ENCODE measurements at places on chromosomes 4 and X.

GRCh38 chr4:184203300-184203699 lies 14.4 kb downstream of the ENPP6 start:
- DNase-seq = no peak

DNA sequence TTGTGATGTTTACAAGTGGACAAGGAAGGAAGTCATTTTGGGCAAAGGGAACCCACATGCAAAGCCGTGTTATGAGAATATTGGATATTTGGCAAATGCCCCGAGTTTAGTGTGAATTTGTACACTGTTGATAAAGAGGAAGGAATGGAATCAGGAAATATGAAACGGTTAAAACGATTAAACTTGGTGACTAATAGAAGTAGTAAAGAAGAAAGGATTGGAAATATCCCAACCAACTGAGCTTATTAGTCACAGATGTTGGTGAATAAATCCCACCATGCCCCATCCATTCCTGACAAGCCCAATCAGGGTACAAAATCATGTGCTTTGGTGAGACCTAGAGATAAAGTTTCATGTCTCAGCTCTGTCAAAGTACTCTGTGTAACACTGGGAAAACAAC lies 22.0 kb downstream of the ARHGAP24 start:
- no peak for DNase-seq

GRCh38 chrX:40201329-40201885 lies 103.6 kb upstream of the BCOR start:
- DNase-seq = no peak

GRCh38 chrX:23773601-23774175 lies 9.3 kb upstream of the SAT1 start:
- no peak for DNase-seq

GRCh38 chrX:50677789-50678188 lies 136.2 kb downstream of the SHROOM4 start:
- DNase-seq = no peak

GRCh38 chrX:79153348-79153747 lies 8.9 kb downstream of the GPR174 start:
- DNase-seq = no peak

- DNase-seq = no peak
Observed at GRCh38 chr4:2545321-2546013, 9.0 kb downstream of the FAM193A start.

GRCh38 chr4:76726176-76726575 lies 171.8 kb downstream of the SOWAHB start:
- no peak for DNase-seq

DNA sequence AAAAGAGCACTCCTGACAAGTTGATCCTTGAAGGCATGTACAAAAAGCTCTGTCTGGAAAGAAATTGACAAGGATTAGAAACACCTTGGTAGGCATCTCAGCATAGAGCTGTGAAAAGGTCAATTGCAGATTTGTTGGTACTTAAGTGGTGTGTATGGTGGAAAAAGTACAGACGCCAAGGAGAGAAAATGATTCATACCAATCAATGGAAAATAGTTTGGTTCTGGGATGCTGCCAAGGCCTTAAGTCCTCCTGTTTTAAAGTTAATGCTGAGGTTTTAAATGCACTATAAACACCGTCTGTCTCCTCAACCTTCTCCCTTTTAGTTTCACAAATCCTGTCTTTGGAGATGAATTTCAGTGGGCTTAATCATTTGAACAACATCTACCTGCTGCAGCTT lies 524.1 kb downstream of the IL15 start:
- DNase-seq = no peak

DNA sequence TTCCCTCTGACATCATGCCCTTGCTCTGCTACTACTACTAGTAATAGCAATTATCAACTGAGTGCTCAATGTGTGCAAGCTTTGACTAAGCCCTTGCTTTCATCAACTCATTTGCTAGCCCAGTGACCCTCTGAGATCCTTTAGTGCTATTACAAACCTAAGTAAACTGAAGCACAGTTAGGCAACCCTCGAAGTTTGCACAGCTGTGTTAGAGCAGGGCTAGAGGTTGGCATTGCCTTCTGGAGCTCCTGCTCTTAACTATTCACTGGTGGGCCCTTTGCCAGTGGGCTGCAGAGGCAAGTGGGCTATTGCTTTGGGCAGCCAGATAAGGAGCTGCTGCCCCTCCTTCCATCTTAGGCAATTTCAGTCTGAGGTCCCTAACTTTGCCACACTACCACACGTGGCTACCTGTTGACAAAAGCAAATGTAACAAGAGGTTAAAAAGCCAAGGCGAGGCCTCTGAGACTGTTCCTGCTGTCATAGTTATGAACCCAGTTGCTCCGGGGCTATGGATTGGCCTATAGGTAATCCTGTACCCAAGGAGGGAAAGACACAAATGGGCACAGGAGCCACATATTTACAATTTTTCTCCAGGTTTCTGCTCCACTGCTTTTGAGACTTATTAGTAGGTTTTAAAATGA lies 41.5 kb upstream of the ANKRD50 start:
- no peak for DNase-seq

GRCh38 chr4:4633431-4633830 lies 91.6 kb upstream of the STX18 start:
- no peak for DNase-seq

GRCh38 chr4:12036450-12036849 lies 607.8 kb upstream of the HS3ST1 start:
- no peak for DNase-seq

DNA sequence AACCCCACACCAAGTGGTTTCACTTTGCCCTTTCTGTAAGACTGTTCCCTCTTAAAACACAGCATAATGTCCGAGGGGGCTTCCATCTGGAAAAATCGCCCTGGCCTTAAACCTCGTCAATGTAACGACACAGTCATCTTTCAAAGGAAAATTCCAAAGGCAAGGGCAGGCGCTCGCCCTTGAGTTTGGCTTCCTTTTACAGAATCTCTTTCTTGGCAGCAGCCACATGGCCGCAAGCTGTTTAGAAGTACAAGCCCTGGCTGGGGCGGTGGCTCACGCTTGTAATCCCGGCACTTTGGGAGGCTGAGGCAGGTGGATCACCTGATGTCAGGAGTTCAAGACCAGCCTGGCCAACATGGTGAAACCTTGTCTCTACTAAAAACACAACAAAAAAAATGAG lies 27.1 kb upstream of the GRPEL1 start:
- no peak for DNase-seq

DNA sequence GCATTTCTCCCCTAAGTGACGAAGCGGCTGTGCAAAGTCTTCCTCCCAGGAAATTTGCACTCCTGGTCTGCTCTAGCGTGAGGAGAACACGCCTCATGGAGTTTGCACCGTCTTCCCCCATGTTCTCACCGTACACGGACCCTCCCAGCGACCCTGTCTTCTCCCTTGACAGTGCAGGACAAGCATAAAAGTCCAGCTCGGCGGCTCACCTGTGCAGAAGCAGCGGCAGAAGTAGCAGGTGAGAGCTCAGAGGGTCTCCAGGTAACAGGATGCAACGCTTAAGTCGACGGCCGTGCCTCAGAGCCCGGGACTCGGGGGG lies 314 bp downstream of the P2RY8 start:
- no peak for DNase-seq

DNA sequence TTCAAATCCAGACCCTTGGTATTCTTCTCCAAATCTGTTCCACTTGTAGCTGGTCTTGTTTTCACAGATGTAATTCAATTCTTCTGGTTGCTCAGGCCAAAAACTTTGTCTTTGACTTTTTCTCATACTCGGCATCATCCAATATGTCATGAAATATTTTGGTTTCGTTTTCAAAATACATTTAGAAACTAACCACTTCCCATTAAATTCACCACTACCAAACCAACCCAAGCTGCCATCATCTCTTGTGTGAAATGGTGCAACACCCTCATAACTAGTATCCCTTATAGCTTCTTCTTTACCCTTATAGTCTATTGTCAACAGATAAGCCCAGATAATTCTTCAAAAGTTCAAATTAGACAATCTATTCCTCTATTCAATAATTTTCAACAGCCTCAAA lies 192.1 kb downstream of the PRR32 start:
- no peak for DNase-seq

DNA sequence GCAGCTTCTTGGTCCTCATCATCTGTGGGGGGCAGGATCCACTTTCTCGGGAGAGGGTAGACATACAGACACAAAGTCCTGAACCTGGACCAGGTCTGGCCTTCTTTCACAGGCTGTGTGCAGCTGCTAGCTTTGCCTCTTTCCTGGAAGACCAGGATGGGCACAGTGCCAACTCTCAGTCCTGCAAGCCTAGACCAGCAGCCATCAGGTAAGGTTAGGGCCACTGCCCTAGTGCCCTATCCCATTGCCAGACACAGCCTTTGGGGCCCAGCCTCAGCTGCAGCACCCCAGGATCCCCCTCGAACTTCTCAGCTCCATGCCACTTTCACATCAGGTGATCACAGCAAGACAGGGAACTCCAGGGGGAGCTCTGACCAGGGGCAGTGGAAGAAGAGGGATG lies 38.4 kb downstream of the ZNF185 start:
- no peak for DNase-seq

DNA sequence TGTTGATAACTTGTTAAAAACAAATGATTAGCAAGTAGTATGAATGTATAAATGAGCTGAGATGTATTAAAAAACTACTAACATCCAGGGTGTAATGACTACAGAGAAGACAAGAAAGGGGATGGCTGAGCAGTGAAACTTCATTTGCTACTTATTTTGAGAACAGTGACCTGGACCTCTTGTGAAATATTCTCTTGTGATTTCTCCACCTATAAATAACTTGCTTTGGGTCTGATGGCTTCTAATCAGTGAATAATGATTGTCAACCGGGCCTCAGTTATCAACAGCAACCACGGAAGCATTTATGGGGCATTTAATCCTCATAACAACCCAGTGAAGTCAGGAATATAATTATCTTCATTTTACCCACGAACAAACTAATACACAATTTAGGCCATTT lies 154.2 kb upstream of the HAND2 start:
- DNase-seq = no peak

- no peak for DNase-seq
Observed at GRCh38 chr4:54127660-54128059, 27.7 kb downstream of the GSX2 start.

- DNase-seq = no peak
Observed at GRCh38 chr4:102868153-102868780, 525 bp upstream of the CISD2 start.

DNA sequence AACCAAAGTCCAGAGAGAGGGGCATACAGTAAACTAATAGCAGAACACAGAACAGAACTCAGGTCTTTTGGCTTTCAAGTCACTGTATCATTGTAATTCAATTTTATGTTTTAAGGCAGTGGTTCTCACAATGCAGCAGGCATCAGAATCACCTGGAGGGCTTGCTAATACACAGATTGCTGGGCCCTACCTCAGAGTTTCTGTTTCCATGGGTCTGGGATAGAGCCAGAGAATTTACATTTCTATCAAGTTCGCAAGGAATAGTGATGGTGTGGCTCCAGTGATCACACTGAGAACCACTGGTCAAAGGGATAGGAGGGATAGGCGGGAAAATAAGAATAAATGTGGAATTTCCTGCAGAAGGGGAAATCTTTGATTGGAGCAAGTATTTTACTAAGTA lies 36.7 kb downstream of the LANCL3 start:
- DNase-seq = no peak

DNA sequence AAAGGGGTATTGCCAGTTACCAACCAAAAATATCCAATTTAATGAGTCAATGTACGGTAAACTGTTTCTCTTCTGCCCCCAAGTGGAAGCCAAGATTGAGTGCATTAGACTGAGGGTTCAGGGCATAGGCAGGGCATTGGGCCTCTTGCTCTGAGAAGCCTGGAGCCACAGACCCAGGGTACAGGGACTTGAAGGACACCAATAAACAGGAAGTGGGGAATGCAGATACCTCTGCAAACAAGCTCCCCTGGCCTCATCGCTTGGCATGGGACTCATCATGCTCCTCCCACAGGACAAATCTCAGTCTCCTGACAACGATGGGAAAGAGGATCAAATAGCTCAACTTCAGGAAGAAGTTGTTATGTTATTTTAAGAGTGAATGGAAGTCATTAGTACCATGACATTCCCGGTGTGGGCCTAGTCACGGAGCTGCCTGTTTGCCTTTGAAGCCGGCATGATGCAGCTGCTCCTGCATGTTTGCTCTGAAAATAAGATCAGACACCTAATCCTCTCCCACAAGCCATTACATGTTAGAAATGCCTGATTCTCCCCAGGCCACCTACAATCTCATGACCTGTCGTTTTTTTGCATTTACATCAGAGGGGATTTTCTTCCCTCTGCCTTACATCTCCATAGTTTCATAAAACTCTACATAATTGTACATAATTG lies 224.2 kb downstream of the RCHY1 start:
- DNase-seq = no peak

DNA sequence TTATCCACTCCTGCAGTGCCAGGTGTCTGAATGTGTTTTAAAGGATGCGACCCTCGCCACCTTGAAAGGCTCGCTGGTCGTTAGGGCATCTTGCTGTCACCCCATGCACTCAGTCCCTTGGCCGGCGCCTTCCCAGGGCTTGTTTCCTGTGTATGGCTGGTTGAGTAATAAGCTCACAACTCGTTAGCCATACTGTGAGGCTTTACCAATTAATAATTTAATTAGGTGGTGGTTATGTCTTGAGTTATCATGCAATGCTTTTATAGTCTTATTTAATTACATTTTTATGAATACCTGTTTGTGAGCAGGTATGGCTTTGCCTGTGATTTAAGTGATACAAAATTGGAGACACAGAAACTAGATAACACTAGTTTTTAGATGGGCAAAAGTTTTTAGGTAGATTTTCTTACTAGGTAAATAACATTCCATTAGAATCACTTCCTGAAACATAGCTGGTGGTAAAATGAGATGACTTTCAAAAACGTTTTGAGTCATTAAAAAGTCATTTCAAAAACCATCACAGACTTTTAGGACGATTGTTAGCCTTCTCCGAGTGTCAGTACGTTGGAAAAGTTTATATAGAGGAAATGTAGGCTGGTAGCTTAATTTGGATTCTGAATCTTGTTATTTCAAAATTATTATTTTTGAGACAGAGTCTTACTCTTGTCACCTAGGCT lies 18.2 kb downstream of the PTTG2 start:
- no peak for DNase-seq

- no peak for DNase-seq
Observed at GRCh38 chr4:185730849-185731608, 81.0 kb downstream of the SORBS2 start.

GRCh38 chrX:11530621-11531020 lies 135.1 kb downstream of the ARHGAP6 start:
- DNase-seq = no peak

DNA sequence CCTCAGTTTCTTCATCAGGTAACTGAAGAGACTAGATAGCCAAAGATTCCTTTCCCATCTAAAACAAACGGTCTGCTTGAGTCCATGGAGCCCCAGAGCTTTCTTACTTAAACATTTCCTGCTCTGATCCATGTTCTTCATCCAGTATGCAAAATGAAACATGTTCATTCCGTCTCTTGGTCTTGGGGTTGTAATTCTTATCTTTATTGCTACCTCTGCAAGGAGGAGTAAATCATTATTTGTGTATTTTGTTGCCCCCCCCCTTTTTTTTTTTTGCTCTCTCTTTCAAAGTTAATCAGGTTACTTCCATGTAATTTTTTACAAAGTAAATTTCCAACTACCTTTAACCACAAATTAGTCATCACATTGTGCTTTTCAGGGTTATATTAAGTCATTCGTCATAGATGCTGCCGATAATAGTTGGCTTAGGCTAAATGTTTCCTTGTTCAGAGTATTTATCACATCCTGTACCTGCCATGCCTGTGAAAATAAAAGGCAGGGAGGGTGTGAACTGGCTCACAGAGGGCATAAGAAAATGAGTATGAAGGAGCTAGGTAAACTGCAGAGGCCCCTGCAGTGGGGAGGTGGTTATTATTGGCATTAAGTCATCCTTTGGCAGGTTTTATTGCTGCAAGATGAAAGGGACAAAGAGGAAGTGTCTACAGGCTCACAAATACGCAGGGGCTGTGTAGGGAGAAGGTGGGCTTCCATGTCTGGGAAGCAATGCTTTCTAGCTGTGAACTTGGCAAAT lies 76.7 kb upstream of the HS3ST1 start:
- no peak for DNase-seq
